ENCODE measurements at places on chromosomes 7 and 10. TPM values are rescaled to one million over a fixed set of nuclear protein-coding genes. Genes with fewer than 3 reads are reported as not detected.

CCDC146 gene
- total RNA-seq: 0.61 TPM

NPFFR1 gene
- not detected for total RNA-seq

TAS2R41 gene
- not detected for total RNA-seq

MACC1 gene
- not detected for total RNA-seq

INHBA gene
- not detected for total RNA-seq

CLRN3 gene
- not detected for total RNA-seq

BAIAP2L1 gene
- total RNA-seq: 23.3 TPM

GNA12 gene
- total RNA-seq: 17.7 TPM

KIN gene
- total RNA-seq: 15.4 TPM

SFMBT2 gene
- 0.06 TPM for total RNA-seq

OPN1SW gene
- total RNA-seq: not detected

ZNF438 gene
- 9.6 TPM for total RNA-seq

All from G401 (cell line).